ENCODE measurements at places on chromosomes 2 and 18.

GRCh38 chr2:207418419-207418818 is 111.3 kb upstream of the CREB1 start:
- DNase-seq: no peak

DNA sequence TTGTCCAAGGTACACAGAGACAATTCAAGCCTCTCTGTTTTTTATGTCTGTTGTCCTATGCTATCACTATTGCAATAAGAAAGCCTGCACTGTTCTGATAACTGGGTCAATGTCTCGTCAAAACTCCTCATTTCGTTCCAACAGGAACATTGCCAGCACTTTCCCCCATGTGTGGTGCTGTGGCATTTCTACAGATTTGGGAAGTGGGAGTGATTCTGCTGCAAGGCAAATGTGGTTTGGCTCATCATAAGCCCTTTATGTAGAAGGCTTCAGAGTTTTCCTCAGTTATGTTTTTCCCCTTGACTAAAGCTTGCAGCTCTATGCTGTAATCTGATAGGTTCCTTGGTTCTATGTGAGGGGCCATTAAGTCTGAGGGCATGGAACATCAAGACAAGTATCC is 324.1 kb upstream of the TCF4 start:
- no peak for DNase-seq

DNA sequence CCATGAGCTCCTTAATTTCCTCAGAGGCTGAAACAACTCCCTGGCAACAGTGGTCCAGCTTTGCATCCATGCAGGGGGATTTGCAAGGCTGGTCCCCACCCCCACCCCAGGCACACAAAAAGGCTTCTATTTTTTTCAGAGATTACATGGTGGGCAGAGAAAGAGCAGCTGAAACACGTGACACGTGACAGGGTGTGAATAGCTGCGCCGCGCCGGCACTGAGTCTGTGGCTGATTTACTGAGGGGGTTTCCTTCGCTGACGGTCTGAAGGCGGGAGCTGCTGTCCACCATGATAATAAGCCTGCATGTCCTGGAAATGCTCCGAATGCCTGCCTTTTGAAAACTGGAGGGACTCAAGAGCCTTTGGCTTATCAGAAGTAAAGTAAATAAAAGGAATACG is 50.7 kb upstream of the APCDD1 start:
- no peak for DNase-seq

DNA sequence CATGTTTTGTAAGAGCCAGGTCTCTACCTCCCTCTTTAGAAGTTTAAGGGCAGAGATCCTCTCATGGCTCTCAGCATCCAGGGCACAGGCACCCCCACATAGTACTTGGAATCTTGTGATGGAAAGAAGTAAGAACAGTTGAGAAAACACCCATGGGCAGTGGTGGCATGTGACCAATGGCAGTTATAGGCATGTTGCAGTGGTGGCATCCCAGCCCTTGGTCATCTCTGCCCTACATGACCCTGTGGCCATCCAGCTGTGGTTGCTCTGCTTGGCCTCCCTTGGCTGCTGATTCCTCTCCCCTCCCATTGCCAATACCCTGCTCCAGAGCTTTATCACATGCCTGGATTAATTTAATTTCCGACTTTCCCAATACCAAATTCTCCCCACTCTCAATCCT is 13.3 kb upstream of the MSH2 start:
- no peak for DNase-seq

DNA sequence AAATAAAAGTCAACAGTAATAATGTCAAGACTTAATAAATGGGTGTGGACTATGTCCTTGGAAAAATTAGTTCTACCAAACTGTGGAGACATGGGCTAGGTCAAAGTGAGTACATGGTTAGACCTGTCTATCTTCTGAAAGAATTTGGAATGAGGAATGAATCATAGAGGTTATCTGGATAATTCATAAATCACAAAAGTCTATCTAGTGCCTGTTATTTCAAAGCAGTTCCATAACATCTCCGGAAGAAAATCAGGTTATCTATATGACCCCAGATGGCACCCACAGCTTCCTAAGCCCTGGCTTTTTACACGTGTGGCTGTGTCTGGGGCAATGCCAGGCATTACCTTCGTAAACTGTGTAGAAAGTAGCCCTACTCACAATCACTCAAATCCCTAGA is 272.0 kb downstream of the ETAA1 start:
- no peak for DNase-seq

DNA sequence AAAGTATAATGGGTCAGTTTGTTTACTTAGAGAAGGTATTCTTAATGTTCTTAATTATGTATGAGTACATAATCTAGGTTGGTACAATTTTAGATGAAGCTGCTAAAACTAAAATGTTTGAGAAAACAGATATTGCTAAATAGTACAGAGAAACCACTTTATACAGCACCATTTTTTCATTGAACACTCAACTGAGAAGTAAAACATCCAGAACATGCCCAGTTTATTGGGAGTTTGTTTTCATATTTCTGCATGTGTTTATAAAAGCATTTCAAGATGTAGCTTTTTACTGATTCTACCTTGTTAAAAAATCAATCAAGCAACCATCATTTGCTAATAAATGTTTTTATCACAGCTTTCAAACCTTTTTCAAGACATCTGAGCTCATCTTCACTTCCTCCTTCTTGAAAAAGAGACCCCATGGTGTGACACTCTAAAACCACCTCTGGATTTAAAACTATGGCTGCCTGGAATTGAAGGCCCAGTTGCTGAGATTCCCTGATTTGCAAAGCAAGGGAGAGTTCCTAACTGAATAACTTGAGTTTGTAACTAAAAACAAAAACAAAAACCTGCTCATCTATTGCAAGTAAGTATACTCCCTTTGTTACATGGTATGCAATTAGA is 585.9 kb downstream of the ZEB2 start:
- no peak for DNase-seq

DNA sequence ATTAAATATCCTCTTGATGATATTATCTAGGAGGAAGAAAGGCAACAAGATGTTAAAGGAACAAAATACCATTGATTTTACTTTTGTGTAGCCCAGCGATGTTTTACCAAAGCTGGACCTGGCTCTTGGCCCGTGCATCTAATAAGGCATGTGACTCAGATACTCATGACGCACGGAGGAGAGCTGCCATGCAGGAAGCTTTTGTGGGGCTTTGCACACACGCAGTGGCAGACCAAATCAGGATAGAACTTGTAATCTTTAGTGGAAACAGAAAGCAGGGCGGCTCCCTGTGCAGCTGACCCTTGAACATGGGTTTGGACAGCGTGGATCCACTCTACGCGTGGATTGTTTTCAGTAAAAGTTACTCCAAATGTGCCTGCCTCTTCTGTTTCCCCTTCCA is 190.0 kb downstream of the NAPG start:
- DNase-seq: no peak

GRCh38 chr2:222859786-222860612 is 837 bp upstream of the ACSL3 start:
- no peak for DNase-seq

GRCh38 chr2:33047939-33048338 is 101.2 kb downstream of the LTBP1 start:
- DNase-seq: no peak

DNA sequence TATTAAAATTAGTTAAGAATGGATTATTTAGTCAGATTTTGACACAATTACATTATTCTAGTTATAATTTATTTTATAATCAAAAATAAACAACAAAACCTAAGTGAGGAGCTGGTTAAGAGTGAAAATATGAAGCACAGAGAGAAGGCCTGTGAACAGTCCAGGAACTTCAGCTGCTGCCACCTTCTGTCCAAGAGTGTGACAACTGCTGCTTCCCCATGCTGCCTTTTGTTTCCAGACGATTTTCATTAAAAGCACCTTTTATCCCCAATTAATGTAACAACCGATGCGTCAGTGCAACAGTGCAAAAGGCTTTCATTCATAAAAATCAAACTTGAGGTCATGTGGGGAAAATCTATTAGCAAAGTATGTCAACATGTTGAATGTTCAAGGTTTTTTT is 363.6 kb downstream of the CTNNA2 start:
- DNase-seq: no peak

- DNase-seq: peak; percentile 10
Observed at GRCh38 chr2:172113617-172114016, 10.9 kb upstream of the DLX2 start.

- no peak for DNase-seq
Observed at GRCh38 chr2:158006961-158007719, 94.5 kb upstream of the UPP2 start.
